Stimulated activated CD4-positive, alpha-beta T cell treated with anti-CD3 and anti-CD28 coated beads, Interleukin-2, amount 100 ng/mL, for 4 hours (primary cell): ENCODE measurements at places on chromosomes 1 and 21.

DNA sequence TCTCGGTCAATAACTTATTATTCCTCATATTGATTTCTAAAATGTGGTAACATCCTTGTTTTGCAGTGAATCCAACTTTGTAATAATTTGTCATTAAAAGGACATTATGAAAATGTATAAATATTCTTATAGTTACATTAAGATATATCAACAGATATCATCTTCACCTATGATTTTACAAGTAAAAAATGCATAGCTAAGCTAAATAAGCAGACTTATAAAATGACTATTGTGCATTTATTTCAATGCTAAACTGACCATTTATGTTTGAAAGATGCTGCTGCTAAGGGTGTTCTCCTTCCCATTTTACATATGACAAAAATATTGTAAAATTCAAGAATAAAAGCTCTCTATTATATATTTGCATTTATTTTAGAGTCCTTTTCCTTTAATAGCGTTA lies 7.8 kb downstream of the PROX1 start:
- no peak for DNase-seq

DNA sequence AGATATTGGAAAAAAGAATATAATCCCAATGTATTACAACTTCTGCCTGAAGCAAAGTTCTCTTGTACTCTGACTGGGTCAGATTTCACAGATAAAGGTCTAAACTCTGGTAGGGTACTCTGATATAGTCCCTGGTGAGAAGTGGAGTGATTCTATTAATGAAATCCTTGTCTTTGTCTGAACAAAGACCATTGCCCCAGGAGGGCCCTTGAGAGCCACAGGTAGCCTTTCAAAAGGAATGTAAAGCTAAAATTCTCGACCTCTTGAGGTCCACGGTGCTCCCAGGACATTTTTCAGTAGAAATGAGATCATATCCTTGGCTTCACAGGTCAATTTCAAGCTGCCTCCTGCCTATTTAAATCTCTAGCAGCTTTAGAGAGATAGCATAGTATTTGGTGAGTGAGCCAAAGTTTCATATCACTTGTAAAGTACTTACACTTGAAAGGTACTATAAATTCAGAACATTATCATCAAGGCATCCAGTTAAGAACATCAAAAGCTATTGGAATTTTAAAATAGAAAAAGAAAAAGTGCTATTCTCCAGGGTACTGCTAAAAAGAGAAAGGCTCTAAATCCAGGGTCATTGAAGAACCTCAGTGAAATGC lies 10.1 kb downstream of the TNNI3K start:
- no peak for DNase-seq

DNA sequence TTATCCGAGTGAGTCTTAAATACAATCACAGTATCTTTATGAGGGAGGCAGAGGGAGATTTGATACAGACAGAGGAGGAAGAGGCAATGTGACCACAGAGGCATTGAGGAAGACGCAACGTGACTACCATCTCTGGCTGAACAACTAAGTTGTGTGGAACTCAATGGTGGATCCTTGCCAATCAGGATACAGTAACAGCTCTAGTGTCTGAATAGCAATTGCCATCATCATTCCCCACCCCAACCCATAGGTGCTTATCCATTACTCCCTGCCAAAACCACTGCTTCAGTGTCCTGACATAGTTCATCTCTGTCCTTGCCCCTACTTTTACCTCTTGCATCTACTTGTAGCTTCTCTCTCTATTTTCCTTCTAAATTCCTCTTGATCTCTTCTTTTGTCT lies 20.5 kb upstream of the RHBDL2 start:
- DNase-seq = no peak

DNA sequence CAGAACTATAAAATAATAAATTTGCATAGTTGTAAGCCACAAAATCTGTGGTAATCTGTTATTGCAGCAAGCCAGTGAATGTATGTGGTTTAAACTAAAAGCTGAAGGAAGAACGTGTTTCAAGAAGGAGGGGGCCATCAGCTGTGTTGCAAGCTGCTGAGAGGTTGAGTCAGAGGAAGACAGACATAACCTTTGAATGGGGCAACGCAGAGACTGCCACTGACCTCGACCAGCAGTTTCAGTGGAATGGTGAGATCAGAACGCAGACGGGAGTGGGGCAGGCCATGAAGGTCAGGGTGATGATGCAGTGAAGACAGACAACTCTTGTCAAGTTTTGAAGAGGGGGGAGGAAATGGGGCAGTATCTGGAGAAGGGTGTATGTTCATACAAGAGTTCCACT lies 23.2 kb upstream of the QSOX1 start:
- no peak for DNase-seq
